ENCODE measurements at places on chromosomes 4 and X.

- no peak for DNase-seq
These were observed 23.2 kb downstream of the VEGFC start for GRCh38 chr4:176769514-176769913.

DNA sequence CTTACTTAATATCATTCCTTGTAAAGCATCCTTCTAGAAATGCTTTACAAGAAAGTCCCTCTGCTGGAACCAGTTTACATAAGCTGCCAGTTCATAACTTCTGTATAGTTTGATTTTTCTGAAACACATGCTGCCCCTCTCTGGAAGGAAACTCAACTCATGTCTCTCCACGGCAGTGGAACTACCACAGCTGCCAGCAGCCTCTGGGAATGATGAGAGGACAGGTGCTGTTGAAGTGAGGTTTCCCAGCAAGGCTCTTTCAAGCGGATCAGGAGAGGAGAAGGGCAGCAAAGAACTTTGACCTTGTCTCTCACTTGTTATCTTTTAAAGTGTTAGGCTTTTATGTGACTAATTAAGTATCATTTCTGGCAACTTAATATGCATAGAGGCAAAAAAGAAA lies 7.3 kb downstream of the GRPR start:
- DNase-seq: no peak

DNA sequence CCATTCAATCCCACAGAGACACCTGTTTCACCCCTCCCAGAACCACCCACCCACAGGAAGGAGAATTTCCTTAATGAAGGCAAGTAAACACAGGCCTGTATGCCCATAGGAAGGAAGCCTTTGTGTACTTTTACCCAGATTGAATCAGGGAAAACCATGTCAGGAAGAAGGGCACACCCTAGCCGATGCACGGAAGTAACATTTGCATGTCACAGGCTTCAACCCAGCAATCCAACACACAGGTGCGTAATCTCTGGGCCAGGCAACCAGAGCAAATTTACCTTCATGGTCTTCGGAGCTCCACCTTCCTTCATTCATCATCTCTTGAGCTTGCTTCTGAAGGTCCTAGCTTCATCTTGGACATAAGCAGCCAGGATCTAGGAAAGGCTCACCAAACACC lies 206.3 kb downstream of the SHROOM3 start:
- no peak for DNase-seq

- no peak for DNase-seq
These were observed 100.2 kb upstream of the MSX1 start for GRCh38 chr4:4759232-4759631.

- no peak for DNase-seq
These were observed 43.5 kb upstream of the LAMP2 start for GRCh38 chrX:120512627-120513026.

GRCh38 chrX:110561034-110561433 lies 202.4 kb downstream of the RTL9 start:
- DNase-seq: no peak

- DNase-seq: no peak
These were observed 120.1 kb downstream of the GC start for GRCh38 chr4:71663780-71664179.

- no peak for DNase-seq
These were observed 267.3 kb downstream of the DCTD start for GRCh38 chr4:182649698-182650477.

- DNase-seq: no peak
These were observed 5.9 kb upstream of the EIF1AX start for GRCh38 chrX:20147561-20147960.

- DNase-seq: no peak
These were observed 81.0 kb downstream of the ADGRA3 start for GRCh38 chr4:22434895-22435294.

- DNase-seq: no peak
These were observed 9.4 kb upstream of the CCNQ start for GRCh38 chrX:153608376-153608775.

Measured in effector memory CD4-positive, alpha-beta T cell (primary cell).